ENCODE measurements at places on chromosomes 16 and 17. TPM values are rescaled to one million over a fixed set of nuclear protein-coding genes. Genes with fewer than 3 reads are reported as not detected.

The CHST6 gene
- polyA plus RNA-seq = not detected

The RAB37 gene
- 40.9 TPM for polyA plus RNA-seq

The CDK5RAP3 gene
- 782 TPM for polyA plus RNA-seq

The NPIPB6 gene
- polyA plus RNA-seq = 0.31 TPM

The DNAH17 gene
- polyA plus RNA-seq = 0.51 TPM

The LRRC75A gene
- 1.0 TPM for polyA plus RNA-seq

The KRTAP4-6 gene
- not detected for polyA plus RNA-seq

The TOX3 gene
- not detected for polyA plus RNA-seq

The MRC2 gene
- not detected for polyA plus RNA-seq

The FBXW10B gene
- polyA plus RNA-seq = not detected

The CHD9NB gene
- polyA plus RNA-seq = not detected

The CASKIN1 gene
- polyA plus RNA-seq = not detected

The VAT1 gene
- 39.5 TPM for polyA plus RNA-seq

The RAP1GAP2 gene
- 1.5 TPM for polyA plus RNA-seq

The OTOP3 gene
- polyA plus RNA-seq = not detected

The RBFOX1 gene
- polyA plus RNA-seq = not detected

The TP53TG3F gene
- not detected for polyA plus RNA-seq

The CEP112 gene
- not detected for polyA plus RNA-seq
